GM23248 (cell line): ENCODE measurements at places on chromosomes 6 and 20.

- no peak for DNase-seq
Measured at GRCh38 chr6:25899123-25899522, 25.1 kb upstream of the SLC17A3 start.

- peak; percentile 22 for DNase-seq
Measured at GRCh38 chr20:22385602-22386305, 198.6 kb downstream of the FOXA2 start.

DNA sequence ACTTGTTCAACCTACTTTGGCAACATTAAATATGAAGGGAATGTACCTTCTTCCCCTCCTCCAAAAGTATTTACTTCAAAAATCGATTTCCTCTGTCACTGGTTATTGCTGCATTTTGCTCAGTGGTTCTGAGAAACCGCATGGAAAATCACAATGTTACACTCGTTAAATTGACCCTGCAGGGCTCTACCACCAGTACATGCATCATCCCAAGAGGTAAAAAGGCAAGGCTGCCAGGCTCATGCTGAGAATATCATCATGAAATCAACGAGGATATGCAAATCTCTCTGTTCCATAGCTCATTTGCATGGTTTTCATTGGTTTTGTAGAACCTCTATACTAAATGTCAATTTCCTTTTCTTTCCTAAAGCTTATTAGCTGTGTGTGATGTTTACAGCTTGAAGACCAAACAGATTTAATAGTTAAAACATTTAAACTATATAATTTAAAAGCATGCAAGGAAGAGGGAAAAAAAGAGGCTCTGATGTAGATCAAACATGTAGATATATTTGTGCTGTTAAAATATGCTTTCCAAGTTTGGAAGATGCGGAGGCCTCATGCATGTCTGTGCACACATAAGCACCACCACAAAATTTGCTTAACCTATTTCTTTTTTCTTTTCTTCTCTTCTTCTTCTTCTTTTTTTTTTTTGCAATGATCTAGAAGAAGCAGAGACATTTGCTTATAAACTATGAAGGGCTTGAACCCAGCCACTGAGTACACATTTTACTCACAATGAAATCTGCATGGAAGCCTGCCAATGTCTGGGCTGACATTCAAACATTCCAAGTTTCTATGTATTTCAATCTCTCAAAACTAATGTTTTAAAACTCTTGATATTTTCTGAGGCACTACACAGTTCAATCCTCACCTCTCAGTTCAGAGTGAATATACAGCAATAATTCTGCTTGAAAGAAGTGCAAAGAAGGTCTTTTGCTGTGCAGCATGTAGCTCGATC, 194.0 kb downstream of the GMPR start:
- peak; percentile 45 for DNase-seq

DNA sequence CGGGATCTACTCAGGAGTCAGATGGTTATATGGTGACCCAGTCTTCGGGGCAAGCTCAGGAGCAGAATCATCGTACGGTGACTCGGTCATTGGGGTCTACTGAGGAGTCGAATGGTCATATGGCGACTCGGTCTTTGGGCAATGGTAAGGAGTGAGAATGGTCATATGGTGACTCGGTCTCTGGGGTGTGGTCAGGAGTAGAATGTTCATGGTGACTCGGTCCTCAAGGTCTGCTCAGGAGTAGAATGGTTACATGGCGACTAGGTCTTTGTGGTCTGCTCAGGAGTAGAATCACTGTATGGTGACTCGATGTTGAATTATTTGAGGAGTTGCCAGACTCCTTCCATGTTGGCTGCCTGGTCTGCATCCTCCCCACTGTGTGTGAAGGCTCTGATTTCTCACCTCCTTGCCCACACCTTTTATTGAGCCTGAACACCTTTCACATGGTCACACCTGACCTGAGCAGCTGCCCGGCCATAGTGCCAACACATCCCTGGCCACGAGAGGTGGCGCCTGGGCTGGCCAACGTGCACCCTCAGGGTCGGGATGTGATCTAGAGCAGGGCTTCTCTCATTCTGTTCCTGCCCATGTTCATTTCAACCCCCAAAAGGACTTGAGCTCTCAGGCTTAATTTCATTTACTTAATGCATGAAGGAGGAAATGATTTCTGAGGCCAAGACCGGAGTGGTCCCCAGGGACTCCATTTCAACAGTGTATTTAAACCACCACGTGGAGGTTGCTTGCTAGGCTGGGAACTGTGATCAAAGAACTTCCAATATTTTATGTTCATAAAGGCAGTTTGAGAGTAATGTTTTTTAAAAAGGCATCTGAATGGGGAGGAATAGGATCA, 119.5 kb downstream of the PHACTR3 start:
- DNase-seq = peak; percentile 47

GRCh38 chr20:36670665-36671357, 24.8 kb upstream of the SLA2 start:
- DNase-seq = no peak

DNA sequence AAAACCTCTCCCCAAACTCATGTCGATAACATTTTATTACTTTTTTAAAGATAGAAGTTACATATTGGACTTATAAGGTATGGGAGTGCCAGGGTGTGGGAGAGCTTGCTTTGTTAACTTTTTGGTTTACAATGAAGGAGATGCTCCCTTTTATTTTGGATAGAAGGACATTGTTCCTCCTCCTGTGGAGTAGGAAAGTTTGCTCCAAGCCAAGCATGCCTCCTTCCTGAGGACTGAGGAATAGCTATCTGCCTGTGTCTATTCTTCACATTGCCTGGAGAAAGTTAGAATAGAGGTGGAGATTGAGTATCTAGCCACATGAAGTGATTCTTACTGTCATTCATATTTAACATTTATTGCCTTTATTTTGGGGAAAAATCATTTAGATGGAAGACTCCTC, 71.9 kb downstream of the EYA4 start:
- no peak for DNase-seq

DNA sequence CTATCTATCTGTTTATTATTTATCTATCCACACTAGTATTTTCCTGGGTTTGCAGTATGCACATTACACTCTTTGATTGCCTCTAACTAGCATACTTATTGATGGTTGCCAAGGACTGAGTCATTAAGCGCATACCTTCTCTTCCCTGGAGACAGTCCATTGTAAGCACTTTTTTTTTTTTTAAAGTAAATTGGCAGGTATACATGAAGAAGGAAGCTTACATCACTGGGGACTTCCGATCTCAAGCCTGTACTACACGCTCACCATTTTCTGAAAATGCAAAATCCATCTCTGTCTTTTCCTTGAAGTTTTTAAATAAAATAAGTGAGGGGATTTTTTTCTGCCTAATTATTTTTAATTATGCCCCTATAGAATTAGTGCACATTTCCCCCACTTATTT, 63.5 kb downstream of the HMGN3 start:
- no peak for DNase-seq

DNA sequence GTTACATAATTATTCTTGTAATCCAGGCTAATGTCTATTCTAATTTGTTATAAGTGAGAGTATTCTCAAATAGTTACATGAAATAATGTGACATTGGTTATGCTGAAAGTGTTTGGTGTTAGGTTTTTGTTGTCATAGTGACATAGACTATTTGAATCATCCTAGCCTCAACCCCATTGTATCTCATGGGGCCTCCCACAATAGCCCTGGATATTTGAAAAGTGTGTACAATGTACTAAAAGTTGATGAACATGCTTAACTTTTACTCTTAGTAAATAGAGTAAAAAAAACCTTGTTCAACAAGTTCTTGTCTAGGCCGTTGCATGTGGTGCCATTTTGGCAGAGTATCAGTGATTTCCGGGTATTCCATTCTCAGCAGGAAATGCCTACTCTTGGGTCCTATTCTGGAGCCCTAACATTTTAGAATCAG, 83.0 kb downstream of the RTN4IP1 start:
- DNase-seq = peak; percentile 74

DNA sequence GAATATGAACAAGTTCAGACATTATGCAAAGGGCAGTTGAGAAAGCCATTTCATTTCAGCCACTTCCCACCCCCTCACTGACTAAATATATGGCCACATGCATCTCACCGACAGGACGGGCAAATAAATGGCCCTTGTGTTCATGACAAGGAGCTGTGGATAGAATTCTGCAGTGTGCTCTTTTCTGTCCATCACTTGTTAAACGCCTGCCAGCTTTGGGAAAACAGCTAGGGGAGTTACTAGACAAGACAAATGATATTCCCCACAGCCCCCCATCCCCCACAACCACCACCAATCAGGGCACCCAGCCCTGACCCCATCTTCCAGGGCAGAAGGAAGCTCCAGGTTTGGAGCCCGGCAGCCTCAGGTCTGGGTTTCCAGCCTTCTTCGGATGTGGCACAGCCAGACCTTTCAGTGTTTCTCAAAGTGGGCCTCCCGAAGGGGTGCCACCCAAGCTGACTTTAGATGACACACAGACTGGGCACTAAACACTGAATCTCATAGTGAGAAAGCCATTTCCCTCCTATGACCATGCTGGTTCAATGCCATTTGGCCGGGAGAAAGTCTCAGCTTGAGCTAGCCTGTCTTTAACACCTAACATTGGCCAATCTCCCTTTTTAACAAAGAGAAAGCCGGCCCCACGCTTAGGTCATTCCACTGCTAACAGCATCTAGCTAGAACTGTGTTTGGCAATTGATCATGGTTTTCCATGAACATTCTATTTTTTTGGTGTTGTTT, 4.0 kb upstream of the RIPOR3 start:
- peak; percentile 96 for DNase-seq

DNA sequence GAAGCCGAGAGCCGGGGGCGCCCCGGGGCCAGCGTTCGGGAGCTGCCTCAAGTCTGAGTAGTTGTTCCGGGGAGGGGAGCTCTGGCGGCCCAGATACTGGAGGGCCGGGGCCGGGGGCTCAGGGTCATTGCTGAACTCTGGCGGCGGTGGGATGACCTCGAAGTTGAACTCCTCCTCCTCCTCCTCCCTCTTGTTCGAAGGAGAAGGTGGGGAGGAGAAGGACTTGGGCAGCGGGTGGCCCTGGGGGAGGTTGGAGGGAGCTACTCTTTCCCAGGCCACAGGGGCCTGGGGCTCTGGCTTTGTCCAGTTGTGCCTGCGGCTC, 37.7 kb downstream of the C6orf132 start:
- DNase-seq = no peak

DNA sequence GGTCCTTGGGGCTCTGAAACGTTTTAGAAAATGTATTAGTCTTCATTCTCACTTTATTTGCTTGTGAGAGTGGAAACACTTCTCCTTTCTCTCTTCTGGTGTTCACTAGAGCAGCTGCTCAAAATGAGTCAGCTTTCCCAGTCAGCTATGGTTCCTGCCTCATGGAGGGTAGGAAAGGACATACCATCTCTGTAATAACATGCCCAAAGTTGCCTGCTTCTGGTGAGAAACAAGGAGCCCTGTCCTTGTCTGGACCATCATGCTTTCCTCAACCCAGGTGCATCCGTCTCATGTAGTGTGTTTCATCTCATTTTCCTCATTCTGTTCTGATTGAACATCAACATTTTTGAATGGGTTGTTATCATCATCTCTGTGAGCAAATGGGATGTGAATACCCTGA, 17.1 kb upstream of the TINAG start:
- peak; percentile 87 for DNase-seq

- DNase-seq = peak; percentile 56
Measured at GRCh38 chr6:29925727-29926412, 16.5 kb upstream of the HLA-A start.

DNA sequence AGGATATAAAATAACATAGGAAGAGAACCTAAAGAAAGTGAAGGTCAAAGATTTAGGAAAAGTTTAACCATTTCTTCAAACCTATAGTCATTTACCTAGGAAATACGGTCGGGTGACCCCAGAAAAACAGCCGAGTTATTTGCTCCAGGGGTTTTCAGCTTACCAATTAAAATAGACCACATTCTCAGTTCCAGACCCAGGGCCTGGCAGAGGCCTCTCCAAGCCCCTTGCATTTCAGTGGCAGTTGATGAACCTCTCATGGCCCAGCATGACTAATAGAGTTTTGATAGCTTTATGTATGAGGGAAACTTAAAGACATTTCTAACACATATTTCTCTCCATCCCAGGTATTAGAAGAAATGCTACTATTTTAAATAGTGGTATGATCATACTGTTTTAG, 113.5 kb downstream of the OGFRL1 start:
- no peak for DNase-seq

DNA sequence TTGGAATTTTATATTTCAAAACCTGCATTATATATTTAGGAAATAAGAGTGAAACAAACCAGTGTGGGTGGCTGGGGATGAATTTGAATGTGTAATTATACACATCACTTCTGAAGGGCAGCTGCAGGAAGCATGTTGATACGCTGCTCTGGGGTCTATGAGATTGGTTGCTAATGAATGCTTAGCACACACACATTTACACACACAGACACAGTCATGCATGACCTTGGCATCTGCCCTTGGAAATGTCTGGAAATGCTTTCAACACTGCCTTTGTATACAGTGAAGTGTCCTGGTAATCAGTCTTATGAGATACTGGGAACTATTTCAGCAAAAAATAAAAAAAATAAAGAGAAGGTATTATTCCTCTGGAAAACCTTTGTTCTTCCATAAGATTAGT, 83.4 kb downstream of the ELOVL4 start:
- no peak for DNase-seq

- no peak for DNase-seq
Measured at GRCh38 chr6:142412241-142412640, 110.4 kb downstream of the ADGRG6 start.

- DNase-seq = no peak
Measured at GRCh38 chr6:137496909-137497720, 2.9 kb upstream of the OLIG3 start.

DNA sequence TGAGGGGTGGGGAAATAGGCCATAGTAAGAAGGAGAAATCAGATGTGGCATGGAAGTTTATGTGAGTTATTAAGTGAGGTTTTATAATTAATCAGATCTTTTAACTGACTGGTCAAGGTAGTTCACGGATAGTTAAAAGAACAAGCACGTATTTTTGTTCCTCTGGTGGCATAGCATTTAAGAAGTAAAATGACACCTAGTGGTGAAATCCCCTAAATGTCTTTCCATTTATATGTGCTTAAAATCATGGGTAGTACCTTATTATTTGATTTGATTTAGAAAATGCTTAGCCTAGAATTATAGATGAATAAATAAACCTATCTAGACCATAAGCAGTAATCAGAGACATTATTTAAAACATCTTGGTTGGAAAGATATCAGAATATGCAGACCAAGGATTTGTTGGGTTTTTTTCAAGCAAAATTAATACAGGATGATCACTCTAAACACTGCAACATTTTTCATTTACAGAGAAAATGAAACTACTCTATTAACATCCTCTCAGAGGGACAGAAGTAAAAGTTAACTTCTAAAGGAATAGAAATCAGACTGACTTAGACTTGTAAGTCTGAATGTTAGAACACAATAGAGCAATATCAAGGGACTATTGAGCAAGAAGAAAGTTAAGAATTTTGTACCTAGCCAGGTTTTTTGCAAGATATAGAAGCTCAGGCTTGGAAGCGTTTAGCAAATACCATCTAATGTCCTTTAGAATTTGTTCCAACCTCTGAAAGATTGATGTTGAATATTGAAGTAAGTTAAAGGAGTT, 81.1 kb downstream of the STXBP5 start:
- peak; percentile 69 for DNase-seq

GRCh38 chr6:147534116-147534860, 25.8 kb downstream of the SAMD5 start:
- no peak for DNase-seq

GRCh38 chr6:56507517-56507916, 135.2 kb downstream of the DST start:
- DNase-seq = no peak
